ENCODE measurements at places on chromosomes 3 and 15.

DNA sequence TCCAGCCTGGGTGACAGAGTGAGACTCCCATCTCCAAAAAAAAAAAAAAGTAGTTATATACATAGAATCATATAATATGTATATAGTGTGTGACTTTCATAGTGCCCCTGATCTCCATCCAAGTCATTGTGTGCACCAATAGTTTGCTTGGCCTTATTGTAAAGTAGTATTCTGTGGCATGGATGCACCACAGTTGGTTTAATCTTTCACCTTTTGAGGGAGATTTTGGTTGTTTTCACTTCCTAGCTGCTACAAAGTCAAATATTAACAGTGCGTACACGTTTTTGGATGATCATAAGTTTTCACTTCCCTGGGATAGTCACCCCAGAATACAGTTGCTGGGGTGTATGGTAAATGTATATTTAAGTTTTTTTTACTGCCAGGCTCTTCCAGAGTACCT lies 162.8 kb downstream of the PTPRG start:
- no peak for DNase-seq

DNA sequence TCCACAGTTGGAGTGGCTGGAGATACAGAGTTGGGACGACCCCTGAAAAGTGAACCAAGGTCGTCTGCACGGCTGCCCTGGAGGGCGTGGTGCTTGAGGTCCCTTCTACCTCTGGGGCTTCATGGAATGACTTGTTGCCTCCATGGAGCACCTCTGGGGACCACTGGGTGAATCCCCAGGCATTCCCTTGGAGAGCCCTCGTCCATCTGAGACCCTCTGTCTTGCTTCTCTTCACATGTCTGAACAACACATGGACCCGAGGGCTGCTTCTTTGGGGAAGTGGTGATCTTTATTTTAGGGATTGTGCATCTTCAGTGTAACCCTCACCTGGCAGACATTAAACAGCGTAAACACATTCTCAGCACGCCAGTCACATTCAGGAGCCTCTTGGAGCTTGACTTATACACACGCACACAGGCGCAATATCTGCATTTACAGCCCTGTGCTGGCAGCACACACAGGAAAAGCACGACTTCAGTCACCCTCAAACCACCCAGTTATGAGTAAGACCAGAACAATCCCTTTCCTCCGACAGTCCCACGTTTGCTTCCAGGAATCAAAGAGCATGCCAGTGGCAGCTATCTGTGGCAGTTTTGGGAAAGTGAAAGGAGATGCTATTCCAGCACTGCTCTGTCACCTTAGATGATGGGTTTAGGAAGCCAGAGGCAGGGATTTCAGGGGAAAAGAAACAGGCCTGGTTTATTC lies 12.6 kb downstream of the FAM107A start:
- DNase-seq: peak; percentile 17

DNA sequence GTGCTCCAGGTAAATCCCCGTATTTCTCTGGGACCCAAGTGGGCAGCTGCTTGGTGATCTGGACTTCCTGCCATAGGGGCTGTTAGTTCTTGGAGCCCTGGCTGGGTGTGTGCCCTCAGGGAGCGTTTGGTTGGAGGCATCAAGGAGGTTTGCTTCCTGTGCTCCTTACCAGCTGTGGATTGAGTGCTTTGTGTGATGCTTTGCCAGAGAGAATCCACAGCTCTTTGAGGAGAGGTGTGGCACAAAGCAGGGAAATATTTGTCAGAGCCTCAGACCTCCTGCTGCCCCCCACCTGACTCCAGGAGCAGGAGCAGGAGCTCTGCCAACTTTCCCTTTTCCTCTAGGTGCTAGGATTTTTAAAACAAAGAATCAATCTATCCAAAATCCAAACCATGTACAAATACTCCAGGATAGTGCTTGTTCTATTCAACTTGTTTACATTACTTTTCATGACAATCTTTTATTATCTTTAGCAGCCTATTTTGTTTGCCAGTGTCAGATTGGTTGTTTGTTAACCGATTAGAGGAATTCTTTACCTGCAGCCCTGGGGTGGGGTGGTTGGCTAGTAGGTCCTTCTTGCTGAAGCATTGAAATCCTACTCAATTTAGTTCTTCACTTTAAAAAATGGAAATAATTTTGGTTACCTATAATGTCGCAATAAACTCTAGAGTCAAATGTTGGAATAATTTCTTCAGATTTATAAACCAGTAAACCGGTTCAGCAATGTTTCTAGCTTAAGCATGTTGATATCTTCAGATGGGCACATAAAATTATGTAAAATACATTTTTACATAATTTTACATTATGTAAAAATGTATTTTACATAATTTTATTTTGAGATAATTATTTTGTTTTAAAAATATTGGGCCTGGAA lies 2.5 kb downstream of the CTDSPL start:
- DNase-seq: no peak

DNA sequence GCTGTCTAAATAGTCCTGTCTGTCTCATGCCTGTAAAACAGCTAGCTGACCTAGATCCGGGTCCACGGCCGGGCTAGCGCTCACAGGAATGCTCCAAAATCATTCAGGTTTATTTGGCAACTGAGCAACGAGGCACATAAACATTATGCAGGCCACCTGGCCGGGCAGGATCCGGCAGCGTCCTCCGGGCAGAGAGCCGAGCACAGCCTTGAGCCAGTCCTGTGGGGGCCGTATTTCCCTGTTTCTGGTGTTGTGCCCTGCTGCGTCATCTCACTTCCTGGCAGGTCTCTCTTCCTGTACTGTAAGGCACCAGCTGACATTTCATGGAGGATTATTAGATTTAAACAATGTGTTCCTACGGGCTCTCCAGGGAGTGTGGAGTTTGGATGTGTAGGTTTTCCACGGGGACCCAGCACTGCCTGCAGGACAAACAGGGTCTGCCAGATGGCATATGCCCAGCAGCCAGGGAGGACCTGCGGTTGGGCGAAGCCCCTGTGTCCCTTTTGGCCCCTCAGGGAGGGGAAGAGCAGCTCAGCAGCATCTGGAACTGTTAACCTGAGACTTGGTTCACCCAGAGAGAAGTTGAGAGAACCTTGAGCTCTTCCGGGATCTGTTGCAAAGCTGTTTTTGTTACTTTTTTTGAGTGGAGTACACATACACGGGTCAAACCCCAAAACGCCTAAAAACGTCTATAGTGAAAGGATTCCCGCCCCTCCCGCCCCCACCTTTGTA lies 16.6 kb upstream of the LRRK1 start:
- DNase-seq: no peak

- no peak for DNase-seq
Measured at GRCh38 chr3:190291994-190292584, 30.2 kb downstream of the CLDN1 start.

DNA sequence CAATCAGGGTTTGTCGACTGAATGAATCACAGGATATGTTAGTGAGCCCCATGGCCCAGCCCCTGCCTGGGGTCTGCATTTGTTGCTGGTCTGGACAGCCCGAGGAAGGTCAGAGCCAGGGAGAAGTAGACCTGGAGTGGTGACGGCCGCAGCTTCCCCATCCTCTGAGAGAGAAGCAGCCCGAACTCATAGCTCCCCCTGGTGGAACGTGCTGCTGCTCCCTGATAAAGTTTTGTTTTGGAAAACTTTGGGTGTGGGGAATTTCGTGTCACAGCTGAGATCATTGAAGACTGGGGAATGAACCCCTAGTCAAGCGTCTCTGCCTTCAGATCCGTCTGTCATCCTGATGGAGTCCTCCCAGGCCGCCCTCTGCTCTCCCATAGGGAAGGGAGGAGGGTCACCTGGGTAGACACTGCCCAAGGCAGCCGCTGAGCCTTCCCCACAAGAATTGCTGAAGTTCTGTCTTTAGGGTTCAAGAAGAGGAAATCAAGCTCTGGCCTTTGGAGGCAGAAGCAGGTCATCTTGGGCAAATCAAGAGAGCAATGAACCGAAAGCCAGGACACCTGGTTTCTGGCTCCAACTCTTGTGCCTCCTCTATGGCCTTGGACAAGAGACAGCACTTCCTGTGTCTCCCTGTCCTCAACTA lies 60.5 kb downstream of the GLDN start:
- DNase-seq: peak; percentile 80

DNA sequence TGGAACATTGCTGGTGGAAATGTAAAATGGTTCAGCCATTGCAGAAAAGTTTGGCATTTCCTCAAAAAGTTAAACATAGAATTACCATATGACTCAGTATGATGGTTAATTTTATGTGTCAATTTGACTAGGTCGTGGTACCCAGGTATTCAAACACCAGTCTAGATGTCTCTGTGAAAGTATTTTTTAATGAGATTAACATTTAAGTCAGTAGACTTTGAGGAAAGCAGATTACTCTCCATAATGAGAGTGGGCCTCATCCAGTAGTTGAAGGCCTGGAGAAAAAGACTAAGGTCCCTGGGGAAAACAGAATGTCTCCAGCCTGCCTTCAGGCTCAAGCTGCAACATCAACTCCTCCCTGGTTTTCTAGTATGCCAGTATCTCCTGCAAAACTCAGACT lies 42.3 kb upstream of the TMEM87A start:
- DNase-seq: no peak

- peak; percentile 72 for DNase-seq
Measured at GRCh38 chr15:80694611-80695098, 455 bp upstream of the ABHD17C start.

- DNase-seq: no peak
Measured at GRCh38 chr3:171556574-171557145, 96.5 kb upstream of the TNIK start.

- DNase-seq: no peak
Measured at GRCh38 chr3:116716490-116716889, 6.9 kb downstream of the TUSC7 start.

GRCh38 chr15:33278816-33279612 lies 31.8 kb upstream of the RYR3 start:
- peak; percentile 88 for DNase-seq

DNA sequence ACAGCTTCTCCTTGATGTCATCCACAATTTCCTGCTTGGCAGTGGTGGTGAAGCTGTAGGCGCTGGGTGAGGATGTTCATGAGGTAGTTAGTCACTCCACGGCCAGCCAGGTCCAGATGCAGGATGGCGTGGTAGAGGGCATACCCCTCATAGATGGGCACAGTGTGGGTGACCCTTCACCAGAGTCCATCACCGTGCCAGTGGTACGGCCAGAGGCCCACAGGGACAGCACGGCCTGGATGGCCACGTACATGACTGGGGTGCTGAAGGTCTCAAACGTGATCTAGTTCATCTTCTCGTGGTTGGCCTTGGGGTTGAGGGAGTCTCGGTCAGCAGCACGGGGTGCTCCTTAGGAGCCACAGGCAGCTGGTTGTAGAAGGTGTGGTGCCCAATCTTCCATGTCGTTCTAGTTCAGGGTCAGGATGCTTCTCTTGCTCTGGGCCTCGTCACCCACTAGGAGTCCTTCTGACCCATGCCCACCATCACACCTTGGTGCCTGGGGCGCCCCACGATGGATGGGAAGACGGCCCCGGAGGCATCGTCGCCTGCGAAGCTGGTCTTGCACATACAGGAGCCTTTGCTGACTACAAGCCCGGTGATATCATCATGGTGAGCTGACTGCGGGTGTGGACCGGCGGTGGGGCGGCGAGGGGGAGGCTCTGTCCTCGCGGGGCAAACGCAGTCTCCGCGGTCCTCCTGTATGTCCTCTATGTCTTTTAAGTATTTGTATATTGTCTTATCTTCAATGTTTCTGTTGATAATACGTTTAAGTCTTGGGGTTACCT lies 1119.0 kb downstream of the NAALADL2 start:
- DNase-seq: no peak

- peak; percentile 84 for DNase-seq
Measured at GRCh38 chr3:122794779-122795673, at the start of gene SLC49A4. SLC49A4 (plus strand) TSS chr3:122795069; CDS start chr3:122795193, 124 bp downstream.

GRCh38 chr3:127655641-127656040 lies 17.1 kb upstream of the ABTB1 start:
- DNase-seq: no peak

DNA sequence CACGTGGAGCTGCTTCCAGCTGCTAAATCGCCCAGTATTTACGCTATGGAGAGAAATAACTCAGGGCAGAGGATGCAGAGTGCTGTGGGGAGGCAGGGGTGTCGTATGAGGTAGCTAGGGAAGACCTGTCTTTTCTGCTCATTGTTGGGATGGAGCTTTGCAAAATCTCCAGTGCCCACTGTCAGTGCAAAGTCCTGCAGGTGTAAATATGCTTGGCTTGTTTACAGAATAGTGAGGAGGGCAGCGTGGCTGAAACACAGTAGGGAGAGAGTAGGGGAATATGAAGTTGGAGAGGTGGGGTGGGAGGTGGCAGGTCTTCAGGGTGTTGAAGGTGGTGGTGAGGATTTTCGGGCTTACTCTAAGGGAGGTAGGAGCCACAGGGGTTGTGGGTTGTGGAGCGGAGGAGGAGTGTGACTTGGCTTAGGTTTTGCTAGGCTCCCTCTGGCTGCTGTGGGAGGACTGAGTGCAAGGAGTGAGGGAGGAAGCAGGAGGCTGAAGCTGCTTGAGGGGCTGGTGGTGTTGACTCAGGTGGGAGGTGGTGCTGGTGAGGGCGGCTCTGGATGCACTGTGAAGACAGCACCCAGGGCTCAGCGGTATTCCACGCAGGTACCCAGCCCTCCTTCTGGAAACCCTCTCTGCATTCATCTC lies 125.7 kb downstream of the FBLN2 start:
- no peak for DNase-seq

- no peak for DNase-seq
Measured at GRCh38 chr3:65060904-65061303, 373.1 kb upstream of the ADAMTS9 start.

- no peak for DNase-seq
Measured at GRCh38 chr3:138441256-138441655, 6.8 kb downstream of the ESYT3 start.

- DNase-seq: no peak
Measured at GRCh38 chr15:33022629-33023028, 171.9 kb downstream of the FMN1 start.

DNA sequence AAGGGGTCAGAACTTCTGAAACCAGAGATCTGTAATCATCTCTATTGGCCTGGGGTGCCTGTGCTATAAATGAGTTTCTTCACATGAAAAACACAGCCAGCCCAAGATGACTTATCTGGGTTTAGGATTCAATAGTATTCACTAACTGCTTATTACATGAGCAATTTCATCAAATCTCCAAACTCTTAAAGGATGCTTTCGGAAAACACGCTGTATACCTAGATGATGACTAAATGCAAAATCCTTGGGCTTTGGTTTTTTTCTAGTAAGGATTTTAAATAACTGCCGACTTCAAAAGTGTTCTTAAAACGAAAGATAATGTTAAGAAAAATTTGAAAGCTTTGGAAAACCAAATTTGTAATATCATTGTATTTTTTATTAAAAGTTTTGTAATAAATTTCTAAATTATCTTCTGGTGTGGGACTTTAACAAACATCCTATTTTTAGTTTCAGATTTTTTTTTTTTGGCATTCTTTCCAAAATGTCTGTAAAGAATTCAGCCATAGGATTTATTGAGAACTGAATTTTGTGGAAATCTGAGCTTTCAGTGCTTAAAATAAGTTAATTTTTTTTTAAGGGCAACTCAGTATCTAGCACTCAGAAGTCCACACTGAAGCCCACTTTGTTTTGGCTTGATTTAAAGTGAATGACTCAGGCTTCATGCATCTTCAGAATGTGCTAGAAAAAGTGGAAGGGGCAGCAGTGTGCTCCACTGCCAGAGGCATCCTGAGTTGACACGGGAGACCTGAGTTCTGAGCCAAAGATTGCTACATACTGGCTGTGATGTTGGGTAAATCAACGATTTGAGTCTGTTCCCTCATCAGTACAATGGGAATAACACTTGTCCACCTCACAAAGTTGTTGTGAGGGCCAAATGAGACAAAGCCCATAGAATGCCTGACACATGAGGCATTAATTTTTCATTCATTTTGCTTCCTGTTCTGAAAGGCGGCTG lies 18.7 kb downstream of the TMEM43 start:
- DNase-seq: peak; percentile 64
